Stimulated activated CD8-positive, alpha-beta memory T cell treated with anti-CD3 and anti-CD28 coated beads, Interleukin-15, amount 100 ng/mL, for 24 hours (primary cell): ENCODE measurements at places on chromosomes 3 and 15.

DNA sequence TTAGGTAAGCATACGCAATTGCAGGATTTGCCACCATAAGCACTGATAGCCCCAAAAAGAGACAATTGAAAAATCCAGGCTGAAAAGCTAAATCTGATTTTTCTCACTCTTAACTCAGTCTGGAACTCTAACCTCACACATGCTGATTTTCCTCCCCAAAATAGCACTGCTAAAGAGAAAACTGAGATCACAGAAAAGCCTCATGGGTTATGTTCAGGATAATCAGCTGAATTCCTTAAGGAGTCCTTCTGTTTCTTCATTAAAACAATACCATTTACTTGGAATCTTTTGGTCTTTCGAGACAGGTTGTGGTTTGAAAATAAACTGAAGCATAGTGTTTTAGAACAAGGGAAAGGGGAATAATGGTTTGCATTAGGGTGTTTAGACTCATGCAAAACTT lies 144.3 kb upstream of the LRRN1 start:
- no peak for DNase-seq

- no peak for DNase-seq
Observed at GRCh38 chr3:194181612-194182529, 45.9 kb downstream of the HES1 start.

GRCh38 chr15:100224206-100225185 lies 117.3 kb downstream of the ADAMTS17 start:
- DNase-seq, result no peak

DNA sequence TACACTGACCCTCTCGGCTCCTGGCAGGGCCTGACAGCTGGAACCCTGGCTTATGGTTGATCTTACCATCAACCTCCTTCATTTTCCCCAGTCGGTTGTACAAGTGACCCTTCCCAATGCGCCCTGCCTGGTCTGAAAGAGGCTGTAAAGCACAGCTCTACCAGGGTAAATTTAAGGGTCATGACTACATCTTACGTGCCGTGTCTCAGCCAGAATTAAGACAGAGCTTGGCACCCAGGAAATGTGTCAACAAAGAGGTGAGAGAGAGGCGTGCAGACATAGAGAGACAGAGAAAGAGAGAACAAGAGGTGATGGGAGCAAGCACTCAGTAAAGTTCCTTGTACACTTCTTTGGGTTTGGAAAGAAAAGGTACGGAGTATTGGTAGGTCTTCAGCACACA lies 28.8 kb downstream of the HOMER2 start:
- DNase-seq, result no peak

- DNase-seq, result no peak
Observed at GRCh38 chr3:134652409-134652831, 1.6 kb upstream of the KY start.

- no peak for DNase-seq
Observed at GRCh38 chr3:192187485-192188051, 539.8 kb downstream of the FGF12 start.

DNA sequence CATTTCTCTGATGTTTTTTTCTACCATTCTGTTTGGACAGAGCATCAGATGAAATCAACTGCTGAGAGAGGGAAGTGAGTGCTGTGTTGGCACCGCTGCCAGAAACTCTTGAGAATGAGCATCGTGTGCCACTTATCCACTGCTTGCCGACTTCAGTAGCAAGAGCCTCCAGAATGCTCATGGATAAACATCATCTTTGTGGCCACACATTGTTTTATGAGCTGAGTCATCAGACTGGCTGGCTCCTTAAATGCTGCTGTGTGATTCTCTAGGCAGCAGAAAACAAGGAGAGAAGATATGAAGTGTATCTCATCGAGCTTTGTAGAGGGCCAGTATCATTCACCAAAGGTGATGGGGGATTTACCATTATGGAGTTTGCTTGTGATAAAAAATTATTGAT lies 3.4 kb upstream of the DOCK3 start:
- DNase-seq, result no peak

DNA sequence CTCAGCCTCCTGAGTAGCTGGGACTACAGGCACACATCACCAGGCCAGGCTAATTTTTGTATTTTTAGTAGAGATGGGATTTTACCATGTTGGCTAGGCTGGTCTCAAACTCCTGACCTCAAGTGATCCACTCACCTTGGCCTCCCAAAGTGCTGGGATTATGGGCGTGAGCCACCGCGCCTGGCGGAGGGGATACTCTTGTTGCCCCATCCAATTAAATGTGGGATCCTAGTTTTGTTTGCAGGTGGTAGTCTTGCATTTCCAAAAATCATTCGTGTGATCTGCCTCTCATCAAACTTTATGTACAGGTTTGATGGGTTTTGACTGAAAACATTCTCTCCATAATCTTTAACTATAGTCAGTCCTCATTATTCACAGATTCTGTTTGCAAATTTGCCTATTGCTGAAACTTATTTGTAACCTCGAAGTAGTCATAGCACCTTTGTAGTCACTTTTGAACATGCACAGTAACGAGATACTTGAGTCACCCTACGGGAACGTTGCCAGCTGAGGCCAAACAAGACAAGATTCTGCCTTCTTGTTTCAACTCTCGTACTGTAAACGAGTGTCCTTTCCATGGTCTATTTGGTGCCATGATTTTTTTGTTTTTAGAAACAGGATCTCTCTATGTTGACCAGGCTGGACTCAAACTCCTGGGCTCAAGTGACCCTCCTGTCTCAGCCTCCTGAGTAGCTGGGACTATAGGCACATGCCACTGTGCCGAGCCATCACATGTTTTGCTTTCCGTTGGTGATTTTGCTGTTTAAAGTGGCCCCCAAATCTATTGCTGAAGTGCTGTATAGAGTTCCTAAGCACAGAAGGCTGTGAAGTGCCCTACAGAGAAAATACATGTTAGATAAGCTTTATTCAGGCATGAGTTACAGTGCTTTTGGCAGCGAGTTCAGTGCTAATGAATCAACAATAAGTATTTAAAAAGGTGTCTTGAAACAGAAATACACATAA lies 8.1 kb upstream of the MAPK6 start:
- no peak for DNase-seq

GRCh38 chr15:73647259-73648013 lies 14.2 kb upstream of the NPTN start:
- DNase-seq, result no peak

DNA sequence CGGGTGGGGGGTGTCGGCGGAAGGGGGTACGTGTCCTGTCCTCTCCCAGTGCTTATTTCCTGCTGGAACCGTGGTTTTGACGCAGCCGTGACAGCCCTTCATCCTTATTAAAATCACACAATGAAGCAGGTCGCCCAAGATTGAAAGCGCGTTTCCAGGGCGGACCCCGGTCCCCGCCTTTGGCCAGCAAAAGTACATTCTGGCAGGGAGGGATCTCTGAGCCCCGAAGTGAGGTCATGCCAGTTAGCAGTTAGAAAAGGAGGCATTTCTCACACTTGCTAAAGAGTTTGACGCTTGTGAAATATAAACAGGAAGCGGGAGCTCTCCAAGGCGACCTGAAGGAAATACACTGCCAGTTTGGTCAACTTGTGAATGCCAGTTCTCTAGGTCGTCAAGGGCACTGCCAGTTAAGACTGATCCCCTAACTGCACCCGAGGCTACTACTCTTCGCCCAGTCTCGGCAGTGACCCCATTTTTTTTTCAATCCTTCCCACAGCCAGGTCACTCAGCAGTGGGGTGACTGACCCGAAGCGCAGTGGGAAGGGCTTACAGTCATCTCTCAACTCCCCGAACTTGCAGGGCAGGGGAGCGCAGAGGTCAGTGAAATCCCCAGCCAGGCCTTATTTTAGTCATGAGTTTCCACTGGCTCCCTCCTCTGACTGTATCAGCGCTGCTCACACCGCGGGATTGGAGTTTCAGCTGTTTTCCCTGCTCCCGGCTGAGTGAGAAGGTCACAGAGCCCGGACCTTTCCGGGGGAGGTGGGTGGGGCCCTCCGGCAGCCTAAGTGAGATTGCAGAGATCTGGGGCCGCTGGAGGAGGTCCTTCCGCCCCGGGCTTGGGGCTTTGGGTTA lies 2.0 kb upstream of the BHLHE40 start:
- no peak for DNase-seq

DNA sequence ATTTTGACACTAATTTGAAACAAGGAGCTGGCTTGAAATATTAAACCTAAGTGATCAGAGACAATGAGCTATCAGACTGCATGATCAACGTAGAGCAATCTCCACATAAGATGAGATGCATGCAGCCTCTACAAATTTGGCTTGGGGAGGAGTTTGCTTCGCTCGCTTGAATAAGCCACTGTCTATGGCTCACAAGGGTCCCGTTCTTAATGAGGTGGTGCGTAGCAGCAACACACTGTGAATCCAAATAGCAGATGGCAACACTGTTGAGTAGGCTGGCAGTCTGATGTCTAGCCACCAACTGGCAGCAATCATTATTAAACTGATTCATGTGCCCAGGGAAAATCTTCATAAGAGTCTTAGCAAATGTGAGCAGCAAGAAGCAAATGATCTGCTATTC lies 125.4 kb upstream of the CCDC54 start:
- DNase-seq, result no peak

DNA sequence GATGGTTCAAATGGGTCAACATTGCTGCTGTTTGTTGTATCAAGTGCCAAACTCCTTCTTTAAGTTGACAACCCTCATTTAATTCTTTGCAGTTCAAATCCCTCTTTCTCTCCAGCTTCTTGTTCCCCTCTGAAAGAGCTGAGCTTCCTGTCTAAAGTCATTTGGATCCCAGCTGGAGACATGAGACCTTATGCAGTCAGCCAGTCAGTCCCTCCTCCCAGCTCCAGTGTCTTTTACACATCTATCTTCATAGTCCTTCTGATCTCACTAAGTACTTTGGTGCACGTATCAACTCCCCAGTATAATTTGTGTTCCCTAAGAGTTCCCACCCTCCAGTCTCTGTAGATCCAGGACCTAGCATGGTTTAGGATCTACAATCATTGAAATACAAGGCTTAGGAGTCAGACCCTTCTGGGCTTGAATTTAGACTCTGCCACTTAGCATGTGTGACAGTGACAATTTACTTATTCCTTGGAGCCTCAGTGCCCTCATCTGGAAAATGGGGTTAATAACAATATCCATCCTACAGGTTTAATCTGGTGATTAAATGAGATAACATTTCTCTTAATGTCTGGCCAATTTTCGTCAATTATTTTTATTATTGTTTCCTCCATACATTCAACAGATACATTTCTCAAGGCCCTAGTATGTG lies 102.8 kb upstream of the SEMA6D start:
- DNase-seq, result no peak

GRCh38 chr15:67841513-67841762 lies 1.6 kb upstream of the RNU6-1 start:
- DNase-seq, result no peak

DNA sequence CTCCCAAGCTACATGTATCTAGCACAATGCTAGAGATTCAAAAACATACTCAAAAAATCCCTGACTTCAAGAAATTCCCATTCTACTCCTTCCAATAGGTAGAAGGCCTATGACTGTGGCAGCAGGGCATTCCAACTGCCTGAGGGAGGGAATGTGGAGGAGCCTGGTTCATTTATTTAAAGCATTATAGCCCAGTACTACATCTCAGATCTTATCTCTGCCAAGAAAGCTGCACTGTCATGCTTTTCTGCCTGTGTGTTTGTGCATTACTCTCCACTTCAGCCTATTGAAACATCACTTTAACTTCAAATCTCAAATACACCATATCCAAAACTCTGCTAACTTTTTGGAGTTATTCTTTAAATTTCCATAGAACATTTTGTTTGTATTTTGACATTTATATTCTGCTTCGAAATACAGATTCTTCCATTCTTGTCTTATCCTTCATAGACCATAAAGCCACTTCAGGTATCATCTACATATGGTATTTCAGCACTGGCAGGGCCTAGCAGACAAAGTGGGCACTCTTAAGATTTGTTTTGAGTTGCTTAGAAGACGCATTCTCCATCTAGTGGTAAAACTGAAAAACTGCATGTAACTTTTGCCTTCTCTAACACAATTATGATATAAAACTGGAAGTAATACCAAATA lies 59.1 kb upstream of the NEDD4 start:
- DNase-seq, result no peak

DNA sequence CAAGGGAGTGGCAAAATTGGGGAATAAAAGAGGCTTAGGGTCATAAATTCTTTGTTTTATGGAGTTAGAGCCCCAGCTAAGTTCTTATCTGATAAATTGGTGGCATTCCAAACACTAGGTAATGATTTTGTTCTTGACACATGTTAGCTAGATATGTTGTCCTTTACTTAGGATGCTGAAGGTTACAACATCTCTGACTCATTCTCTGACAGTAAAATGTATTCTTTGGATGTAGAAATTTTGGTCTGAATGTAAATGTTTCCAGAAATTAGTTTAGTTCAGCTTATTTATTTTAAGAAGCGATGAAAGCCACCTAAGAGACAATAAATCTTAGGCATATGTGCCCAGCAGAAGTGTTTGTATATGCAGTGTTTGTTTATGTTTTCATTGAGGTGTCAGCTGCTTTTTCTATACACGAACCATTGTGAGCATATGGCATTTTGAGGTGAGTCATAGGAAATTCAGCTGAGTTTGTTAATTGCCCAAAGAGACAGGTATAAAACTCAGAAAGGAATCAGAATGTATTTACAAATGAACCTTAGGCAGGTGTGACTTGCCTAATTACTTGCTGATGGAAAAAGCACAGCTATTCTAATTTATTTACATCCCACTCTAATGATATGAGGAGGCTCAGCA lies 247.7 kb downstream of the AGBL1 start:
- DNase-seq, result no peak

DNA sequence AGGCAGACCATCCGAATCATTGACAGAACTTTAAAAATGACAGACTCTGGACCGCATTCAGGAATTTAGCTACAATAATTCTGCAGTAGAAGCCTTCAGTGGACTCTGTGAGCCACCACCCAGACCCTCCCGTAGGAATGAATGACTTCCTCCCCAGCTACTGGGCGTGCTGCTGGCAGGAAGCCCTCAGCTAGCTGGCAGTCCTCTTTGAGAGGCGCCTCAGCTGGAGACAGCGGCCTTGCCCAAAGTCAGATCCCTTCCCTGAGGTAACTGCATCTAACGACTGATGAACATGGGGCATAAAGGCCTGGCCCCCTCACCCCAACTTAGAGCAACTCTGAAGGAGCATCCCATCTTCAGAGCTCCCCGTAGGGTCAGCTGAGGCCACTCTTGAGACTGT lies 25.8 kb downstream of the CRABP1 start:
- DNase-seq, result no peak

GRCh38 chr3:184592371-184593219 lies 31.0 kb downstream of the EPHB3 start:
- no peak for DNase-seq

- no peak for DNase-seq
Observed at GRCh38 chr3:42532229-42532628, 29.8 kb downstream of the VIPR1 start.

- no peak for DNase-seq
Observed at GRCh38 chr3:46615050-46615775, 2.9 kb downstream of the FAM240A start.

DNA sequence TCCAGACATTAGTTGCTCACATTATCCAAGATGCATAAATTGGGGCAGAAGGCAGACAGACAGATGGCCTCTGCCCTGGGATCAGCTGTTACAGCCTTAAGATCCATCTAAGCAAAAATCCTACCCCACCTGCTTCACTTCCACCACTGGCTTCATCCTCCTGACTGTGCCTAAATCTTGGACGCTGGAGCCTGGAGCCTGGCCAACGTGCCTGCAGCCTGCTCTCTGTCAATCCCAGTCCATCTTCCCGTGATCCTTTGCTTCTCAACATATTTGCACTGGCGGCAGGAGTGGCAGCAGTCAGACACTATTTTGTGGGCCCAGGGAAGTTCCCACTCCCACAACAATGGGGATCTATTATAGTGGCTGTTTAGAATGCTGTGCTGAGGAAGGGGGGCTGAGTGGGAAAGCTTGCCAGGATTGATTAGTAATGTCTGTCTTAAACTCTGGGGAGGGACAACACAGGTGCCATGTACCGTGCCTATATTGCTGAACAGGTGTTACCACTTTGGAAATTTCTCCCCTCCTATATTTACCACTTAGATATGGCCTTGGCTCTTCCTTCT lies 121.2 kb downstream of the MEGF11 start:
- no peak for DNase-seq
